ENCODE measurements at places on chromosomes 11 and 22.

DNA sequence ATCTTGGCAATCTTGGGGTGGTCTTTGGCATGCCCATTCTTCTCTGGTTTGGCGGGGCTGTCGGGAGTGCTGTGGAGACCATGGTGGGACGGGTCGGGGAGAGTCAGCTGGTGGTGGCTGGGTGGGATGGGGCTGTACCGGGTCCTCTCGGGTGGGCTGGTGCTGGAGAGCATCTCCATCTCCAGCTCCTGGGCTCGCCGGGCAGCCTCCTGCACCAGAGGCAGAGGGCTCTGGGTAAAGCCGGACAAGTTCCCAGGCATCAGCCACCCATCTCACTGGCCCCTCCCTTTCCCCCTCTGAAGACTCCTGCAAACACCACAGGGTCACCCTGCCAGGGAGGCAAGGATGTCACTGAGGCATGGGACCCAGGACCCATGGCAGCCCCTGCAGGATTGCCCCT lies 25.1 kb downstream of the ANKK1 start:
- no peak for DNase-seq

GRCh38 chr11:16167706-16168487 lies 188.4 kb downstream of the SOX6 start:
- DNase-seq = no peak

GRCh38 chr11:126268361-126268707 lies 361 bp downstream of the SRPRA start:
- DNase-seq = no peak

GRCh38 chr11:44708009-44708408 lies 18.8 kb upstream of the TSPAN18 start:
- no peak for DNase-seq

GRCh38 chr22:39254789-39255298 lies 10.1 kb upstream of the PDGFB start:
- peak; percentile 54 for DNase-seq

DNA sequence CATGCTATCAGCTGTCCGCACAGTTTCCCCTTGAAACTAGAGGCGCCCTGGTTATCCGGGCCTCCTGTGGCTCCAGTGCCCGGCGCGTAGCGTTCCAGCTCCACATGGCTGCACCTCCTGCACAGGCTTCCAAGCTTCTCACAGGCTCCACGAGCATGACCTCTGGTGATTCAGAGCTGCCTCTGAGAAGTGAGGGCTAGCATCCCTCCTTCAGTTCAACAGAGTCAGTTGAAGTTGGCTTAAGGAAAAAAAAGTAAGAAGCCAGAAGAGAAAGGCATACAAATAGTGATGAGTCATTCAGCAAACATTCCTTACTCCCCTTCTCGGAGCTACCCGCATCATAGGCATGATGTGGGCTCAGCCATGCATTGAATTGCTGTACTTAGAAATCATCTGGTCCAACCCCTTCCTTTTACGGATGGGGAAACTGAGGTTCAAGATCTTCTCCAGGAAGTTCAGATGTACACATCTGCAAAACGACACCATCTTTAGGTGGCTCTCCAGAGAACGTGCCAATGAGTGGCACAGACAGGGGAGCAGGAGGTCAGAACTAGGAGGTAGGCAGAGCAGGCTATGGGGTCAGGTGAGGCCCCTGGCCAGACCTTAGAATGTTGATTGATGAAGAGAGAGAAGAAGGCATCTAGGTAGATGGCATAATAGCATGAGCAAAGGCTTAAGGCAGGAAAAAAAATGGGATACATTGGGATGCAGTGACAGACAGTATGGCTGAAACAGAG lies 216.3 kb upstream of the TBCEL start:
- peak; percentile 61 for DNase-seq

GRCh38 chr11:92711926-92712325 lies 257.5 kb upstream of the MTNR1B start:
- no peak for DNase-seq

DNA sequence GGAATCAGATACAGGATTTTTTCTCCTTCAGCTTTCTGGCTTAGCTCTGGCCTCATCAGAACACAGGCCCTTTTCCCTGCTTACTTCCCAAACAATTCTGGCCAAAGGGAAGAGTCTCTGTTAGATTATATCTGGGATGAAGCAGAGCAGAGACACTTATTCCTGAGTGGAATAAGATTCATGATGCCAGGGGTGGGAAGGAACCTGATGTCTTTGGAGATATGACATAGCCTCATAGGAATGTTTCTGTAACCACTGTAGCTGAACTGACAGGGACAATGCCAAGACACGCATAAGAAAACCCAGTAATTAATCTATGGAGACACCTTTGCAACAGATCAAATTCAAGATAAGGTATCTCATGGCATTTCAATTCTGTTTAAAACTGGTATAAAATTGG lies 177.1 kb upstream of the RAG2 start:
- peak; percentile 5 for DNase-seq

DNA sequence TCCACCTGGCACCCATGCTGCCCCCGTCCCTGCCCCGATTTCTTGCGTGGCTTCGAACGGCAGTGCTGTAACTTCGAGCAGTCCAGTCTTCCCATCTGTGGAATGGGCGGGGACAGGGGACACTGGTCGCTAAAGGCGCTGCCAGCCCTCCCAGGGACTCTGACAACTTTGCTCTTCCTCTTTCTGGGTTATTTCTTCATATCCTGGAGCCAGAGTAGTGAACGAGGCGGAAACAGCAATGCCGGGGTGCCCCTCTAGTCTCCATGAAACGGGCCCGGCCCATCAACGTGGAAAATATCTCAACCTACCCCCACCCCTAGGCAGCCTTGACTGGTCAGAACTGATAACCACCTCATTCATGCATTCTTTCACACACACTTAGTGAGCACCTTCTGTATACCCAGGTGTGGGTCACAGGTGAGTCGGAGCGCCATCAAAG lies 42.8 kb downstream of the TRIOBP start:
- no peak for DNase-seq

DNA sequence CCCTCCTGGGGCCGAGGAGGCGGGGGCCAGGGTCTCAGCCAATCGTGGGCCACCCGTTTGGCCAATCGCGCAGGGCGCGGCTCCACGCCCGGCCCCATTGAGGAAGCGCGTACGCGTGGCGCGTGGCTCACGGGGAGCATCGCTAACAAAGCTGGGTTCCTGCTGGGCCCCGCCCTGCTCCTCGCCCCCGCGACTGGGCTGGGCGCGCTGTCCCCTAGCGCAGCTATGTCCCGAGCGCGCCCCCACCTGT lies 614 bp upstream of the ASCL2 start:
- DNase-seq = no peak

- no peak for DNase-seq
Observed at GRCh38 chr11:96180341-96180740, 162.7 kb downstream of the MAML2 start.

- peak; percentile 6 for DNase-seq
Observed at GRCh38 chr11:58688789-58689503, 42.8 kb downstream of the GLYAT start.

DNA sequence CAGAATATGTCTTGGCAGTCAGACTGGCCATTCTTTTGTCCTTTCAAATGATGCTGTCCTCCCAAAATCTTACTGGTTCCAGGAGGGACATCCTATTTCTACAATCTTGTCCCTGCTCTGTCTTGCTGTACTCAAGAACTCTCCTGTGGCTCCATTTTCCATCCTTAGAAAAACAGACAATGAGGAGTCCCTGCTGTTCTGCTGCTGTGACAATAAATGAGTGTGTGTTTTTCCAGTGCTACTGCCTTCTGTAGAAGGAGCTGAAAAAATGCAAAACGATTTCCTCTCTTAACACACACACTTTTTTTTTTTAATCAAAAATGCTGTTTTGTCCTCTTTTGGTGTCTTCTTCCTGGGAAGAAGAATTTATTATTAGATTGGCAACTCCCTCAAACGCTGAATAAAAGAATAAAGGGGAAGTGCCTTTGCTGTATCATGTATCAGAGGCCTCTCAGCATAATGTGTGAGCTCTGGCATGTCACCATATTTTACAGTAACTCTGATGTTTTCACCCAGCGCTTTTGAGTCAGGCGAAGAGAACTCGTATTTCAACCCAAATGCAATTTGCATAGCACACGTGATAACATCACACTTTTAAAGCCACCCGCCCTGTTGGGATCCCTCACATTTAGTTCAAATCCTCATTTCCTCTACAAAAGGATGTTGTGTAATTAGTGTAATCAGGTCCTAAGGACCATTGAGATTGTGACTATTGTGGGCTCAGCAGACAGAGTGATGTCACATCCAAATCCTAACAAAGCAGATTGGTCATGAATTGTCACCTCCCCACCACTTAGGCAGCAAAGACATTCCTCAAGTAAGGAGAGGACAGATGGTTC lies 496.0 kb upstream of the LARGE1 start:
- no peak for DNase-seq

DNA sequence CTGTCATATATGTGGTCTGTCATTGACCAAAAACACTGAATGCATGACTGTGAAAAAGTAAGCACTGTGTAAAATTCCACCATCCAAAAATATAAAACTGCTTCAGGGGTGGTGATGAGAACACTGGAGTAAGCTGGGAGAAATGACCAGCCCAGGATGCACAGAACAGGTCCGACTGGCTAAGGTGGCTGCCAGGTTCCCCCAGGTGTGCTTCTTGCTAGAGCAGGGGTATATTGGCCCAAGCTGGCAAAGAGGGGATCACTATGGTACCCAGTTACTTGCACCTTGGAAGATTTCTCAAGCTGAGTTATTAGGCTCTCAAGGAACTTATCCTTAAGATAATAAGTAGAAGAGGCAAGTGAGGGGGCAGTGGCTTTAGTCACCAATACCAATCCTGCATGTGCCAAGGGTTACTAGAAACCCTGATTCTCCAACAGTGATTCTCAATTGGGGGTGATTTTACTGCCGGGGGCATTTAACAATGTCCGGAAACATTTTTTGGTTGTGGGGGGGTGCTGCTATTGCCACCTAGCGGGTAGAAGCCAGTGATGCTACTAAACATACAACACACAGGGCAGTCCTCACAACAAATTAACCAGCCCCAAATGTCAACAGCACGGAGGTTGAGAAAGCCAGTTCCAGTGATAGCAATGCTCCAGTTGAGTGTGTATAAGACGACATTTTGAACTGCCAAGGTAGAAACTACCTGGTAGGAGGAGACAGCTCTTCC lies 15.7 kb downstream of the SNU13 start:
- no peak for DNase-seq

DNA sequence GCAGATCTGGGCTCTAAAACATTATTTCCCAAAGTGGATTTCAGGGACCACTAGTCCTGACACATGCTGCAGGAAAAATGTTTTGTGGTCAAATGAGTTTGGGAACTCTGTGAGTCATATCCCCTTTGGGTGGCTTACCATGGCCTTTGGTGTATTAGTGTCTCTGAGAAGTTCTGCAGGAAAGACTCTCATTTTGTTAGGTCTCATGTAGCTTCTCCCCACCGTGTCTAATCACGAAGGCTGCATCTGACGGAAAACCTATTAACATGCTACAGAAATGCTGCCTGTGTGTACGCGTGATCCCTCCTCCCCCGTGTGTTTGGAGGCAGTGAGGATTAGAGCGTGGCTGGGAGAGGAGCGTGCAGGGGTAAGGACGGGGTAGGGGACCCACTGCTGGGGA lies 191.7 kb downstream of the ST3GAL4 start:
- DNase-seq = peak; percentile 96

DNA sequence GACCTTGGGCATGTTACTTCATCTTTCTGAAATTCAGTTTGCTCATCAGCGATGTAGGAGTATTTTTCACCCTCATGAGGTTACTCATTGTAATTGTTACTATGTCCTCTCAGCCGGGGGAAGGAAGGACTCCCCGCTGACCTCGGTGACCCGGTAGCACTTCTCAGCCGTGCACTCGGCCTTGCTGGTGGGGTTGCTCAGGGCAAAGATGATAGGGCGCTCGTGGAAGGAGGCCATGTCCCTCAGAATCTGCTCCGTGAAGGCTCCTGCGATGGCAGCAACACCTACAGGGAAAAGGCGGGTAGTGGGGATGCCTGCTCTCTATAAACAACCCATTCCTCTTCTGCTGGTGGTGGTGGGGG lies 72.2 kb downstream of the CCDC81 start:
- DNase-seq = no peak

GRCh38 chr11:32794439-32794838 lies at the start of gene CCDC73:
CCDC73 (minus strand) TSS chr11:32794662; CDS start chr11:32760243, 34,419 bp downstream.
- no peak for DNase-seq

DNA sequence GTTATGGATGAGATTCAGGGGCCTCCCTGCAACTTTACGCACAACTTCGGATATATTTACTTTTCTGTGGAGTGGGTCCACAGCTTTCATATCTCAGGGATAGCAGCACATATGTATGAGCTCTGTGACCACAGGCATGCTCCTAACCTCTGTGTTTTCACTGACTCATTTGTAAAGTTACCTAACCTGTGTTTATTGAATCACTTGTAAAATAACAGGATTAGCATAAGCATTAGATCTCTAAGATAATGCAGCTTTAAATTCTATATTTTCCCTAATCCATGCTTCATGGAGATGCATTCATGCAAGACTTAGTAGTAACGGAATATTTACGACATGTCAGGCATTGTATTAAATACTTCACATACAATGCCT lies 47.9 kb upstream of the DDI1 start:
- DNase-seq = peak; percentile 5

GRCh38 chr11:130209128-130209932 lies 49.7 kb downstream of the ST14 start:
- DNase-seq = no peak

GRCh38 chr11:32489464-32489863 lies 54.1 kb upstream of the WT1 start:
- DNase-seq = no peak

GRCh38 chr22:38204784-38205183 lies 3.0 kb downstream of the MAFF start:
- no peak for DNase-seq

GRCh38 chr11:72630104-72630852 lies 43.9 kb downstream of the PDE2A start:
- DNase-seq = no peak

DNA sequence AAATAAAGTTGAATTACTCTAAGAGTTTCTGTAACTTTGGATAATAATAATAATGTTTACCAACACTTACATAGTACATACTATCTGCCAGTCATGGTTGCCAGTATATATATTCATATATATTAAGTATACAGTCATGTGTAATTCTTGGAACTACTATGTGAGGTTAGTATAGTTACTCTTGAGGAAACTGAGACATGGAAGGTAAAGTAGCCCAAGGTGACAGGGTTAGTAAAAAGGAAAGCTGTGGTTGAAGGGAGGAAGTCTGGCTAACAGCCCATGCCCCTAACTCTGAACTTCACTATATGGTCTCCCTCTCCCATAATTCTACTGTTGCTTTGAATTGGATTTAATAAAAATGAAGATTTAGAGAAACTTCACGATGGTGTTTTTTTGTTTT lies 24.9 kb downstream of the FDX1 start:
- DNase-seq = no peak

GRCh38 chr22:50087646-50088045 lies 2.2 kb upstream of the MOV10L1 start:
- DNase-seq = no peak

GRCh38 chr11:83480251-83480650 lies 194.1 kb upstream of the CCDC90B start:
- DNase-seq = no peak

Measured in LHCN-M2 (cell line).